ENCODE measurements at places on chromosomes 1 and 21. TPM values are rescaled to one million over a fixed set of nuclear protein-coding genes. Genes with fewer than 3 reads are reported as not detected.
A peak's percentile ranks its signal among the peaks of the same experiment; 100 is the strongest.

Gene MAP1LC3C
- 1.4 TPM for total RNA-seq

Gene S1PR1
- total RNA-seq, result 26.2 TPM

Gene GPR25
- not detected for total RNA-seq

Gene TMCC2
- total RNA-seq, result 2.6 TPM

Gene ITLN1
- total RNA-seq, result 23.1 TPM

Gene DONSON
- 5.1 TPM for total RNA-seq

Gene TARS2
- total RNA-seq, result 8.0 TPM

Gene ADGRB2
- total RNA-seq, result 7.2 TPM

Gene SMPDL3B
- total RNA-seq, result 1.2 TPM

Gene BLACAT1
- total RNA-seq, result 1.3 TPM

Gene LRRC53
- total RNA-seq, result not detected

DNA sequence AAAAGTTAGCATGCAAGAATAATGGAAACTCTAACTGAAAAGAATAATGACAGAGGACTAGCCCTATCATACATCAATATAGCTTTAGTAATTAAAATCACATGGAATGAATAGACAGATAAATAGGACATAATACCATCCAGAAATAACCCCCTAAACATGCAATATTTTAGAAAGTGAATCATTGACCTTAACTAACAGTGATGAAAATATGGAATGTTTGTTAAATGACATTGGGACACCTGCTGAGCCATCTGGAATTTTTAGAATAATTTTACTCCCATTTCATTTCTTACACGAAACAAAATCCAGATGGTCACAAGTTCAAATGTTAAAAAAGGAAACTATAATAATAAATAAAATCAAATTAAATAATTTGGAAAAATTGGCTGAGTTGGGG, 53.1 kb upstream of the FMO3 start:
- no peak for DNase-seq
- H3K27me3 ChIP-seq, result no peaks in the 10 kb centered on the region
- H3K4me1 ChIP-seq, result no peaks in the 10 kb centered on the region
- no peak overlapping the region for H3K4me3 ChIP-seq
- no peaks in the 10 kb centered on the region for H3K36me3 ChIP-seq

DNA sequence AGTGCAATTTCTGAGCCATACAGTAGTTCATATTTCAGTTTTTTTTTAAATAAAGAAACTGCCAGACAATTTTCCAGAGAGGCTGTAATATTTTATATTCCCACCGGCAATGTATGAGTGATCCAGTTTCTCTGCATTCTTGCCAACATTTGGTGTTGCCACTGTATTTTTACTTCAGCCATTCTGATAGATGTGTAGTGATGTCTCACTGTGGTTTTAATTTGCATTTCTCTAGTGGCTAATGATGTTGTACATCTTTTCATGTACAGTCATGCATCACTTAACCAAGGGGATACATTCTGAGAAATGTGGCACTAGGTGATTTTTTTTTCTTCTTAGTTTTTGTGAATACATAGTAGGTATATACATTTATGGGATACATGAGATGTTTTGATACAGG, 99.6 kb downstream of the CENPF start:
- H3K4me1 ChIP-seq, result no peaks in the 10 kb centered on the region
- H3K27me3 ChIP-seq, result no peaks in the 10 kb centered on the region
- no peak overlapping the region for H3K27ac ChIP-seq
- no peak for DNase-seq
- H3K4me3 ChIP-seq, result no peak overlapping the region

- peaks cover 2% of the 10 kb centered on the region for H3K4me1 ChIP-seq
- H3K4me3 ChIP-seq, result no peak overlapping the region
- no peak overlapping the region for H3K27ac ChIP-seq
- no peaks in the 10 kb centered on the region for H3K27me3 ChIP-seq
Measured at GRCh38 chr1:95086949-95087533, 14.3 kb upstream of the ALG14 start.

DNA sequence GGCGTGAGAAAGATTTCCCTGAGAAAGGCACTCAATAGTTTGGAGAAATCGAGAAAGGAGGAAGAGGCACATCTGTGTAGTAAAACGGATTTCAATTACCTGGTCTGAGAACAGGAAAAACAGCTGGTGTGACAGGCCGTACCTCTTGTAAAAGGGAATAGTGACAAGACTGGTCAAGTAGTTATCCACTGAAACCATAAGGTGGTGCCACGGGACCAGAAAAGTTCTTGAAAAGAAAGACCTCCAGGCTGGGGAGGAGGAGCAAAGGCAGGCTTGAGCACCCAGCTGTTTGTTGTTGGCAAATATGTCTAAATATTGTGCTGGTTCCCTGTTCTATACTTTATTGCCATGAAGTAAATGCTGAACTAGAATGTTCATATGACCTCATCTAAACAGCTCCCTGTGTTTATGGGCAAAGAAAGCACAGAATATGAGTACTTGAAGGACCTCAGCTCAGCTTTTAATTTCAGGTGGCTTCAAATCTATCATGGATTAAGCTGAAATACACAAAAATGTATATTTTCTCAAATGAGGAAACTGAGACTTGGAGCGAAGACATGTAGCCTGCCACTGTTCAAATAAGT, 4.0 kb downstream of the HAO2 start:
- no peak overlapping the region for H3K27ac ChIP-seq
- H3K4me1 ChIP-seq, result no peaks in the 10 kb centered on the region
- no peaks in the 10 kb centered on the region for H3K27me3 ChIP-seq
- H3K36me3 ChIP-seq, result no peaks in the 10 kb centered on the region

GRCh38 chr1:38991638-38992411, 749 bp downstream of the AKIRIN1 start:
- no peaks in the 10 kb centered on the region for H3K27me3 ChIP-seq
- peak overlapping the region; percentile 83 for H3K27ac ChIP-seq
- DNase-seq, result no peak
- H3K4me3 ChIP-seq, result peak overlapping the region; percentile 99
- H3K4me1 ChIP-seq, result peaks cover 5% of the 10 kb centered on the region
- H3K36me3 ChIP-seq, result no peaks in the 10 kb centered on the region

GRCh38 chr1:245606157-245606725, 451.5 kb downstream of the KIF26B start:
- no peaks in the 10 kb centered on the region for H3K4me1 ChIP-seq
- no peaks in the 10 kb centered on the region for H3K36me3 ChIP-seq
- H3K27ac ChIP-seq, result no peak overlapping the region
- no peak overlapping the region for H3K4me3 ChIP-seq
- no peak for DNase-seq

GRCh38 chr21:14306126-14306907, 76.6 kb downstream of the HSPA13 start:
- H3K4me1 ChIP-seq, result no peaks in the 10 kb centered on the region
- H3K36me3 ChIP-seq, result no peaks in the 10 kb centered on the region
- no peak overlapping the region for H3K27ac ChIP-seq
- no peak for DNase-seq
- H3K27me3 ChIP-seq, result no peaks in the 10 kb centered on the region
- H3K4me3 ChIP-seq, result no peak overlapping the region
